Stimulated activated naive CD8-positive, alpha-beta T cell treated with anti-CD3 and anti-CD28 coated beads, Interleukin-15, Interleukin-2, amounts not matched to agents 100 U/mL and 50 U/mL, for 24 hours (primary cell): ENCODE measurements at places on chromosomes 6 and 20.

GRCh38 chr6:5781019-5781418 lies 225.7 kb downstream of the NRN1 start:
- no peak for DNase-seq

DNA sequence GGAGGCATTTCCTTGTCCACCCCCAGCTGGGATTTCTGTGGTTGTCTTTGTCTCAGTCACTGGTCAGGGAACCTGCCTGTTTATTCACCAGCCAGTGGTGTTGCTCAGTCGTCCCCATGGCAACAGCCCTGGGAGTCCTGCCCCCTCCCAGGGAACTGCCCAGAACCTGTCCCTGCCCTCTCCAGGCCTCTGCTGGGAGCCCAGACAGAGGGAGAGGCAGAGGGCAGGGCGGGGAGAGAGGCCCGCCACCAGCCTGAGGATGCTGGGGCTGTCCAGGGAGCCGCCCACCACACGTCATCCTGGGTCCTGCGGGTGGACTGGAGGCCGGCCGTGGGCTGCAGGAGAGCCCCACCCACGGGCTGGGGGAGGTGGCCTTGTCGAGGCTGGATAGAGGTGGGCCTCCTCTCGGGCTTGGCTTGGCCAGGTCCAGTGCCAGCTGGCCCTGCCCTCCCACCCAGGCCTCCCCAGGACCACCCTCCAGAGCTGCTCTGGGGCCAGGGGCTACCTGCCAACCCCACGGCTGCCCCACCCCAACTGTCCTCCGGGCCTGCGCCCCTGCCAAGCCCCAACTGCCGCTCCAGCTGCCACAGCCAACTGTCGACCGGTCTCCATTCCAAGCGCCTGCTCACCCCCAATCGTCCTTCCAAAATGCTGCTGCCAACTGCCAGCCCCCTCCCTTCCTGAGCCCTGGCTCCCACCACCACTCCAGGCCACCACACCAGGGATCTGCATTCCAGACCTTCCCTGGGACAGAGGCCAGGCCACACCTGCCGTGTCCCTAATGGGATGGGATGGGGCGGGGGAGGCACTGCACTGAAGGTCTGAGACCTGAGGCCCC lies 4.2 kb upstream of the ZBTB46 start:
- no peak for DNase-seq

DNA sequence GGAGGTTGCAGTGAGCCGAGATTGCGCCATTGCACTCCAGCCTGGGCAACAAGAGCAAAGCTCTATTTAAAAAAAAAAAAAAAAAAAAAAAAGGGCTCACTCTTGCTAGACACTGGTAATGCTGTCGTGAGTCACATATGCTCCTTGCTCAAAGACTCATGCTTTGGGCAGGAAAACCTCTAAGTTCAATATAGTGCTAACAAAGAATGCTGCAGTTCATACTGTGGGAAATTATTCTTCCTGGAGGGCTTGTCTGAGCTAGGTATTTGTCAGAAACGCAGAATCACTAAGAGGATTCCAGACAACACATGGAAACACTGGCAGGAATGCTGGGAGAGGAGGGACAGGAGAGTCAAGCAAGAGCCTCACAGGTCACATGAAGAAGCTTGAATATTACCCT lies 2.3 kb upstream of the LYRM2 start:
- DNase-seq: no peak

DNA sequence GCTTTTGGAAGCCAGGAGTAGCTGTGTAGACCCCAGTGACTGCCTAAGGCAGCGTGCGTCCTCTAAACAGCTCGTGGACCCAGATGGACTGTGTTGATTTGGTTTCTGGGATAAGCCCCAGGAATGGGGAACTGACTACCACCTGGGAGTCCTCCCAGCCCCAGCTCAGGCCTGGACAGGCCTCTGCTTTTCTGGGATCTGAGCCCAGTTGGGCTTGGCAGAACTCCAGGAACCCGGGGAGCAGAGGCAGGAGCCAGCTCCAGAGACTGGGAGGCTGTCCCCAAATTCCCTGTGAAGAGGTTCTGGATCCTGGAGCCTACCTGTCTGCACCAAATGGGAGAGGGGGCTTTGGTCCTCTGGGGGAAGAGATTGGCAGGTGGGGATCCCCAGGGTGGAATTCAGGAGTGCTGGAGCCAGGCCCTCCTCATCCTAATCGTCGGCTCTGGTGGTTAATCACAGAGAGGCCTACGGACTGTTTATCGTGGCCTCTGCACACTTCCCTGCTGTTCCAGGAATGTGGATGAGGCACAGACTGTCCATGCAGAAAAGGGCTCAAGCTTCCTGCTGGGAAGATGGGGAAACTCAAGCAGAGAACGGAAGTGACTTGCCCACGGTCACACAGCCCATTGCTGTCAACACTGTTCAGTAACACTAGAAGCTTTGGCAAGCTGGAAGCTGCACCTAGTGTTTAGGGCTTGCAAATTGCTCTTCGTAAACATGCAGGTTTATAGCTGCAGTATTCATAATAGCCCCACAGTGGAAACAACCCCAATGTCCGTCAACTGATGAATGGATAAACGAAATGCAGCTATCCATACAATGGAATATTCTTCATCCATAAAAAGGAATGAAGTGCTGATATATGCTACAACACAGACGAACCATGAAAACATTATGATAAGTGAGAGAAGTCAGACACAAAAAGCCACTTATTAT lies 100.6 kb downstream of the KCNB1 start:
- no peak for DNase-seq

DNA sequence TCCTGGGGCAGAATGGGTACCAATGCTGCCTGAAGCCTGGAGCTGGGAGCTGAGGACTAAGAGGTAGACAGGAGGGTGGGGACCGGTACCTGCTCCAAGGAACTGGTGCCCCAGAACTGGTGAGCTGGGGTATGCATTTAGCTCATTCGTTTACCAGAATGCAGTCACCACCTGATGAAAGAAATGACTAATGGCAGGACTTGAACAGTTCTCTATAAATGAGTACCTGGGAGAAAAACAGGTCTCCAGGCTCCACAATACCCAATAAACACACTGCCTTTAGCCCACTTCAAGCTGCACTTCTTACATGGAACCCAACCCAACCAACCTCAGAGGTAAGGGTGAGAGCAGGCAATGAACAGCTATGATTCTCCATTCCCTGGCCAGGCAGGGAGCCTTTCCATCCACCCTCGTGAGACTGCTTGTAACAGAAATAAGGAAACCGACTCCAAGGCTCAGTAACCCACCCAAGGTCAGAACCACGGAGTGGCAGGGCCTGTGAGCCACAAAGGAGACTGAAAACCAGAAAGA lies 15.4 kb downstream of the FKBP1A start:
- no peak for DNase-seq
